ENCODE measurements at places on chromosomes 5 and 9.

- no peak for DNase-seq
Observed at GRCh38 chr5:78888580-78889368, 96.3 kb downstream of the ARSB start.

DNA sequence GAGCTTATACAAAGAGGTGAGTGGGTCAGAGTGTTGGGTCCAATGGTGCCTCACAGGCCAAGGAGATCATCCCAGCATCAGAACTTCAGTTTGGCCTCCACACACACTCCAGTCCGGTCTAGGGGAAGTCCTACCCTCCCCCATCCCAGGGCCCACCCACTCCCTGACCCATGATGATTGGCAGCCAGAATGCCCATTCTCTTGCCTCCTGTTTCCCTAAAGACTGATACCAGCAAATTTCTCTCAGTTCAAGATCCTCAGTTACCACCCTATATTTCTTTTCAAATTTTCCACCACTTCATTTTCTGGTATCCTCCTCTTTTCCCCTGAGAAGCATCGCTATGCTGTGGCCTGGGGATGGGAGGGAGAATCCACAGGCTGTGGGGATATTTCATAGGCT is 21.9 kb downstream of the DRD1 start:
- no peak for DNase-seq

- no peak for DNase-seq
Observed at GRCh38 chr9:128335161-128335560, 5.2 kb upstream of the SLC27A4 start.

- no peak for DNase-seq
Observed at GRCh38 chr5:124641154-124641792, 105.2 kb downstream of the ZNF608 start.

DNA sequence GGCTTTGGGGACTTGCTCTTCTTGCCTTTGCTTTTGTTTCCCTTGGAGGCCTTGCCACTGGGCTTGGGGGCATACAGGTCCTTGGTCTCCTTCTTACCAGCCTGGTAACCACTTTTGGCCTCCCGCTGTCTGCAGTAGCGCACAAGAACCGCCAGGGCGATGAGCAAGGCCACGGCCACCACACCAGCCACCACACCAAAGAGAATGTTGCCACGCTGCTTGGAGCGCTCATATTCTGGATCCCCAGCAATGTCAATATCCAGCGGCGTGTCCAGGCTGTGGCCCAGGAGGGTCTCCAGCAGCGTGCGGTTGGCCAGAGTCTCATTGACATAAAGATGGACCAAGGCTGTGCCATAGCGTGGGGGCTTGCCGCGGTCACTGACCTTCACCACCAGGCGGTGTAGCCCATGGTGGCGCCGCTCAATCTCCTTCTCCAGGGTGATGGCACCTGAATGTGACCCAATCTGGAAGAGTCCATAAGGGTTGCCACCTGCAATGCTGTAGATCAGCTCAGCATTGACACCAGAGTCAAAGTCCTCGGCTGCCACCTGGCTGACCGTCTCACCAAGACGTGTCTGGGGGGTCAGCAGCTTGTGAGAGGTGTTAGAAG is 14.5 kb downstream of the PCDH1 start:
- DNase-seq: no peak

DNA sequence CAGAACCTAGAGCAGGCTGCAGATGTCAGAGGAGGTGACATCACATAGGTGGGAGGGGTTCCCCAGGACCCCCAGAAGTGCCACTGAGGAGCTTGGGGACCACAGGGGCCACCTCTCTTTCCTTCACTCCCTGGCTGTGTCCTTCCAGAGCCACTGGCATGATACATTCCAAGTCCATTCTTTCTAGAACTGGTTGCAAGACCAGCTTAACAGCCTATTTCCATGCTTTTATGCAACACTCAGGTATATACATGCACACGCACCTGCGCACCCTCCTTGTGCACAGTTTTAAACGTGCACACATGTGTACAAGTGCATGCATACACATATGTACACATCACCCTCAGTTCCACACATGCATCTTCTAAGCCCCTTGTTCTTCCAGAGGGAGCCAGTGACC is 39.7 kb downstream of the SLC6A7 start:
- DNase-seq: no peak

- peak; percentile 78 for DNase-seq
Observed at GRCh38 chr9:96219026-96219899, 82.7 kb downstream of the HSD17B3 start.

DNA sequence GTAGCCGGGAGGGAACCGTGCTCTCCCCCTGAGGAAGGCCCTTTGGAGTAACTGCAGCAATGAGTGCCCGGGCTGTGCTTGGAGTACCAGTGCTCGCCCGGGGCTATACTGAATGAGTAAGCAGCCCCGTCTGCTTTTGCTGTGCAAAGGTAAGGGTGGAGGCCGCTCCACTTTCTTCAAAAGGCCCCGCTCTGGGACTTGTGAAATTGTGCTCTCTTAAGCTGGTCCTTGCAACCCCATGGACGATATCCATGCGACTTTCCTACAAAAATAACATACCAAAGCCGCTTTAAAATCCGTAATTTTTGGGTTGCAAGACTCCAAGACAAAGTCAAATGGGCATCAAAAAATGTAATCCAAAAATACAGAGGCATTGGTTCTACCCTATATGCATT is 578 bp upstream of the TNFAIP8 start:
- peak; percentile 43 for DNase-seq

GRCh38 chr9:79900754-79901153 is 329.0 kb downstream of the TLE4 start:
- DNase-seq: no peak

DNA sequence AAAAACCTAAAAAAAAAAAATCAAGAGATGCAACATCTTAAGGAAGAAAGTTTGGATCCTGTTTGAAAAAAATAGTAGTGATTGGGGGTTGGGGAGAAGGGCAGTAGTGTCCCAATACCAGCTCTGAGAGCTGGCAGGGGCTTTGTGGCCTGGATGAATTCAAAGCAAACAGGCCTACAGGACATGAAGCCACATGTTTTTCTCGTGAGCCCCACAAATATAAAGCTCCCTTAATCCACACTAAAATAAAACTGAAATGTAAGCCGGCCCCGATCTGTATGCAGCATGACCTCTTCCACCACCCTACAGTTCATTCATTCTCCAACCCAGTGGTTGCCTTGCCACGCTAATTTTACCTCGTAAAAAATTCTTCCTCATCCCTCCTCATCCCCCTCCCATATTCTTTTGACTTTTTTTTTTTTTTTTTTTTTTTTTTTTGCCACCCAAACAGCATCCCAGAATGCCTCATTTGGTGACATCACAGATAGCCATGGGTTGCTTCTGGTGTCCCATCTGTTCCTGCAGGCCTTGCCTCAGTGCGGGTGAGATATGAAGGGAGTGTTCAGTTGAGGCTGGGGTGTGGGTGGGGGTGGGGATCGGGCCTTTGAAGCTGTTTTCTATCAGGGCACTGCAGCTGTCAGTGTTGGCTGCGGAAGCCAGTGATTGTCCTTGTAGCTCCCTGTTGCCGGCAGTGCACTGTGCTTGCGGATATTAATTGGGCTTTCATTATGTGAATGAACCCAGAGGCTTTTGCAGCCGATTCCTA is 81.6 kb upstream of the NFIB start:
- no peak for DNase-seq

DNA sequence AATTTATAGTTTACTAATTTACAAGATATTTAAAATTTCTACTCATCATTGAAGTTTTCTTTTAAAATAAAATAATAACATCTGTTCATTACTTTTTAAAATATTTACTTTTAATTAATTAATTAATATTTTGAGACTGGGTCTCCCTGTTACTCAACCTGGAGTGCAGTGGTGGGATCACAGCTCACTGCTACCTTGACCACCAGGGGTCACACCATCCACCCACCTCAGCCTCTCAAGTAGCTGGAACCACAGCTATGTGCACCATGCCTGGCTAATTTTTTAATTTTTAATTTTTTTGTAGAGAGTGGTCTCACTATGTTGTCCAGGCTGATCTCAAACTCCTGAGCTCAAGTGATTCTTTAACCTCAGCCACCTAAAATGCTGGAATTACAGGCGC is 1013.6 kb downstream of the CDH9 start:
- DNase-seq: no peak

DNA sequence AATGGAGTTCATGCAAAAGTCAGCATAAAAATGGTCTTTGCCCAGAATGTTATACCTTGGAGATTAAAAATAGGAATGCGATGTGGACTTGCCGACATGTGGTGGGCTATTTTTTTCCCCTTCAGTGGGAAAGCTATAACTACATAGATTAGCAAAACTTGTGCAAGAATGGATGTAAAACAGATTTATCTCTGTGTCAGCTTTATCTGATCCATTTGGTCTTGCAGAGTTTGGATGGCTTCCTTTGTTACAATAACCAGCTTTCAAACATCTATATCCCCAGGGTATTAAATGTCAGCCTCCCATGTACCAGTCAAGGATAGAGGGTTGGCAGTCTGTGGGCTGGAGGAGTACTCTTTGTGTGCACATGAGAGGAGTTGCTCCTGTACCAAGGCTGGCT is 284.9 kb downstream of the TMEM38B start:
- DNase-seq: peak; percentile 28

- DNase-seq: peak; percentile 93
Observed at GRCh38 chr5:74640450-74640953, at the start of gene ENC1. Gene ENC1, minus strand, starts transcription at chr5:74640728. Its CDS starts 4,243 bp downstream, at chr5:74636485.

- no peak for DNase-seq
Observed at GRCh38 chr9:105241356-105242043, 3.0 kb upstream of the SLC44A1 start.

DNA sequence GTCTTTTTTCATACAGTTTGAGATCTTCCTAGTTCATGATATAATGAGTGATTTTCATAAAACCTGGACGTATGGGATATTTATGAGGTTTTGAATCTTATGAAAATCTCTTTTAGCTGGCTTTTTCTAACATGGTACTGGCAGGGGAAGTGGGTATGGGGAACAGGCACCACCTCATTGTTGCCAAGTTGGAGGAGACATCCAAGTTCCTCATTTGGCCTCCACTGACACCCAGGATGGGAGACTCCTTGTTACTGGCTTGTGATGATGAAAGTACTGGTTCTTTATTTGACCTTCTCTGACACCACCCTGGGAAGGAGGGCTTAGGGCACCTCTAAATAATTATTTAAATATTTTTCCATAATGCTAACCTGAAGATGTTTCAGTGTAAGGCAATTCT is 4.0 kb upstream of the TNPO1 start:
- no peak for DNase-seq

DNA sequence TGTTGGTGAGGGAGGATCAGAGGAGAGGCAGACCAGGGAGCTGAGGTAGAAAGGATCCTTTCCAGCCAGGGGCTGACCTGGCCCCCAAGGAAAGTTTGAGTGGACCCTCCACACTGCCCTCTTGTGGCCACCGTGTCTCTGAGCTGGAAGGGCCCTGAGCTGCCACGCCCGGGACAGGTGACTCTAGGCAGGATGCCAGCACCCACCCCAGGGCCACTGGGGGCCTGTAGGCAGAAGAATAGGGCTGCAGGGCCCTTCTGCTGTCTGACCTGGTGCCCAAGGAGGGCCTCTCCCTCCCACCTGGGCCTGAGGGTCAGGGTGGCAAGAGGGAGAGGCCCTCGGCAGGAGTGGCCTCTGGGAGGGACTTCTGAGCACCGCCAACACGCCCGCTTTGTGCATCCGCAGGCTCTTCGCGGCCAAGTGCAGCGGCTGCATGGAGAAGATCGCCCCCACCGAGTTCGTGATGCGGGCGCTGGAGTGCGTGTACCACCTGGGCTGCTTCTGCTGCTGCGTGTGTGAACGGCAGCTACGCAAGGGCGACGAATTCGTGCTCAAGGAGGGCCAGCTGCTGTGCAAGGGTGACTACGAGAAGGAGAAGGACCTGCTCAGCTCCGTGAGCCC is 76.8 kb downstream of the LMX1B start:
- DNase-seq: no peak

GRCh38 chr5:177427919-177428573 is 1.6 kb downstream of the GRK6 start:
- DNase-seq: no peak

- DNase-seq: no peak
Observed at GRCh38 chr5:143135832-143136551, 267.5 kb downstream of the NR3C1 start.

GRCh38 chr5:128493657-128494329 is 44.3 kb downstream of the FBN2 start:
- no peak for DNase-seq

DNA sequence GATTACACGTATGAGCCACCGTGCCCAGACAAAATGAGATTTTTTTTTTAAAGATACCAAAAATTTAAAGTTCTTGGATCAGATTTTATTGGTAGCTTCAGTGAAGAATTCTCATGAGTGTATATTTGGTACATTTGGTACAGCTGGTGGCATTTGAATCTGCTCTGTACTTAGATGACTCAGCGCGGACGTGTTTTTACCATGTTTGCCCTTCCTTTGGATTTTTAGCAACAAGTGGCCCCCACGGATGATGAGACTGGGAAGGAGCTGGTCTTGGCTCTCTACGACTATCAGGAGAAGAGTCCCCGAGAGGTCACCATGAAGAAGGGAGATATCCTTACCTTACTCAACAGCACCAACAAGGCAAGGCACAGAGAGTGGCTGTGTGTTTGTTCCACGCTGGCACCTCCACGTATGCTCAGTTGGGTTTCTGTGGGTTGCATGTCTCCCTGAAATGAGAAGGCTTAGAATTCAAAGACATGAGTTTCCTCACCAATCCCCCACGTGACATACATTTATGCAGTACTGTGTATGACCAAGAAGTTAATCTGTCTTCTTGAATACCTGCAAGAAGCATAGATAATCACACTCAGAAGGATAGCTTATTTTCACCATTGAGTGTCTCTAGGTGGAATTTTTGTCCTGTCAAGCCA is 36.3 kb downstream of the SPTAN1 start:
- no peak for DNase-seq

GRCh38 chr9:135559606-135560005 is 1.9 kb upstream of the PAEP start:
- no peak for DNase-seq

GRCh38 chr5:95261437-95262175 is 23.3 kb downstream of the MCTP1 start:
- DNase-seq: peak; percentile 26

DNA sequence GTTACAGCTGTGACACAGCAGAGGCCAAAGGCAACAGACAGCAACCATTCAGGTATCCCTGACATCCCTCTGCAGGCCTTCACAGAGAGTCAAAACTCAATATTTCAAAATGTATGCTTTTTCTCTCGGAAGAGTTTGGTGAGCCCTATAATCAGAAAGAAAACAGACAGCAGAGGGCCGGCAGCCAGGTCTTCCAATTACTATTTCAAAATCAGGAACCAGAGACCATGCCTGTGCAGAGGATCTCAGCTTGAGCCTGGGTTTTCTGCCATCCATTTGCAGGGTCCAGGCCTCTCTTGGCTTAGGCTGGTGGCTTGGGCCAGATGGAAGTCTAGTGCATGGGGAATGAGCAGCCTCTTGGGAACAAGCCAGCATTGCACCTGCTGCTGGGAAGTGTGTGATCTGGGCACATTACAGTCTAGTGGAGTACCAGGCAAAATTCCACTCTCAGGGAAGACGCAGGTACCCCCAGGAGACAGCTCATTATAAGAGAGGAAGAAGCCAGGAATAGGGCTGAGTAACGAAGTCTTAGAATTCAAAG is 231.3 kb downstream of the ENC1 start:
- DNase-seq: no peak

All from RPMI7951 (cell line).